Vagina (tissue), 2 donors: ENCODE measurements at places on chromosomes 2 and 18.

- H3K4me3 ChIP-seq, result no peak overlapping the region
- H3K4me1 ChIP-seq, result no peaks in the 10 kb centered on the region
- H3K36me3 ChIP-seq, result no peaks in the 10 kb centered on the region
Measured at GRCh38 chr18:29104227-29104626, 927.3 kb upstream of the CDH2 start.

DNA sequence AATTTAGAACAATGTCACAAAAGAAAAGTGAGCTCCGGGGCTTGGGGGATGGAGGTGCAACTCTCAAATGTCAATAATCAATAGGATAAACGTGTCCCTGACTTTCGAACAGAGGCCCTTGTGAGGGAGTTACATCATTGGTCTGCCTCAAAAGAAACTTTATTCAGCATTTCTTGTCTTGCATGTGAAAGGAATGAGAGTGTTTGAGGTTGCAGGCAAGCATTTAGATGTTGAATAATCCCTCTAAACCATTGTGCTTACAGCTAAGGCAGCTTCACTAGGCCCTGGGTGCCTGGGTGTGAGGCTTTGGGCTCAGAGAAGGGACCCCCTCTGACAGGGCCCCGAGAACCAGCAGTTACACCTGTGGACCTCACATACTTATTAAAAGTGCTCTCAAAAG, 28.6 kb upstream of the FHL2 start:
- no peak for DNase-seq
- H3K27me3 ChIP-seq, result no peaks in the 10 kb centered on the region
- H3K4me1 ChIP-seq, result peaks cover 13% of the 10 kb centered on the region
- no peak overlapping the region for H3K27ac ChIP-seq
- H3K36me3 ChIP-seq, result no peaks in the 10 kb centered on the region

GRCh38 chr2:113212245-113213060, 38.7 kb downstream of the PSD4 start:
- no peaks in the 10 kb centered on the region for H3K27me3 ChIP-seq
- H3K4me1 ChIP-seq, result peaks cover 53% of the 10 kb centered on the region
- peak overlapping the region; percentile 17 for H3K4me3 ChIP-seq
- no peak for DNase-seq
- peak overlapping the region; percentile 92 for H3K27ac ChIP-seq
- H3K36me3 ChIP-seq, result no peaks in the 10 kb centered on the region

- DNase-seq, result no peak
- no peaks in the 10 kb centered on the region for H3K36me3 ChIP-seq
- peaks cover 15% of the 10 kb centered on the region for H3K4me1 ChIP-seq
- no peak overlapping the region for H3K27ac ChIP-seq
- H3K27me3 ChIP-seq, result no peaks in the 10 kb centered on the region
Measured at GRCh38 chr18:45024357-45025088, 343.8 kb downstream of the SETBP1 start.

DNA sequence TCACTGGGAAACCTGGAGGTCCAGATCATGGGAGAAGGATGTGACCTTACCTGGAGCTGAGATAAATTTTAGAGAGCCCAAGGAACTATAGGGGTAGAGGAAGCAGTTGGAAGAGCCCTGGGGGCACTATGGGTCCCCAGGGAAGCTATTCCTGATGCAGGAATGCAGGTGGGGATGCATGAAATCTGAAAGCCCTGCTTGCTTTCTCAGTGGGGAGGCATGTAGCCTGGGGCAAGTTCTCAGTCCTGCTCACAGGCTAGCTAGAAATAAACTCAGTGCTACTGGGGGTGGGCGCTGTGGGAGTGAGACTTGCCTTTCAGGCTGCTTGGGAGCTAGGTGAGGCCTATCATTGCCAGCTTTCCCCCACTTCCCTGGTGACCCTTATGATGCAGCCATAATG, 499.7 kb downstream of the PTH2R start:
- no peak for DNase-seq
- no peaks in the 10 kb centered on the region for H3K36me3 ChIP-seq
- H3K4me3 ChIP-seq, result no peak overlapping the region

DNA sequence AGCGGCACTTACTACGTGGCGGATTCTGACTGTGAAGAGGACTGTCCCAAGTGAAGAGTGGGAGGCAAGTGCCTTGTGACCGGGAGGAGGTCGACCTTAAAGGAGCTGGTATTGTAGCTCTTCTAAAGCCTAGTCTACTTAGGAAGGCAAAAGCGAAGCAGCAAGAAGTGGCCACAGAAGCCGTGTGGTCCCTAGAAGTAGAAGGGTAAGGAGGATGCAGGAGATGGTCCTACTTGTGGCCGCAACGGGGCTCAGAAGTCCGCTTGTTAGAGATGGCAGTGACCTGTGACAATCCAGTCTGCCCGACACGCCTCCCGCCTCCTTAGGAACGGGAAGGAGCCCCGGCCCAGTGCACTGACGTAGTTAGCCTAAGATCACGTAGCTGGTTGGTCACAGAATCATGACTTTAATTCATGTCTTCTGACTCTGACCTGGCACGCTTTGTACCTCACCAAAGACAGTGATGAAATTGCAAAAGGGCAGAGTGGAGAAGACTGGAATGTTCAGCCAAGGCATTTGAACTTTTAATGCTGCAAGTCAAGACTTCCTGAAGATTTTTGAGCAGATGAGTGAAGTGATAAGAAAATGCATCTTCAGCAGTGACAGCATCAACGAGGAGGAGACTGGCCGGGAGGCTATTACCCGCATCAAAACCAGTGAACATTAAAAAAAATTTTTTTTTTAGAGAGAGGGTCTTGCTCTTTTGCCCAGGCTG, 749 bp upstream of the EIF2AK3 start:
- H3K4me1 ChIP-seq, result peaks cover 46% of the 10 kb centered on the region
- DNase-seq, result no peak
- peak overlapping the region; percentile 97 for H3K27ac ChIP-seq
- no peaks in the 10 kb centered on the region for H3K27me3 ChIP-seq
- peak overlapping the region; percentile 56 for H3K4me3 ChIP-seq

- no peak overlapping the region for H3K27ac ChIP-seq
- DNase-seq, result no peak
- no peak overlapping the region for H3K4me3 ChIP-seq
Measured at GRCh38 chr2:136502660-136503059, 262.7 kb upstream of the THSD7B start.

DNA sequence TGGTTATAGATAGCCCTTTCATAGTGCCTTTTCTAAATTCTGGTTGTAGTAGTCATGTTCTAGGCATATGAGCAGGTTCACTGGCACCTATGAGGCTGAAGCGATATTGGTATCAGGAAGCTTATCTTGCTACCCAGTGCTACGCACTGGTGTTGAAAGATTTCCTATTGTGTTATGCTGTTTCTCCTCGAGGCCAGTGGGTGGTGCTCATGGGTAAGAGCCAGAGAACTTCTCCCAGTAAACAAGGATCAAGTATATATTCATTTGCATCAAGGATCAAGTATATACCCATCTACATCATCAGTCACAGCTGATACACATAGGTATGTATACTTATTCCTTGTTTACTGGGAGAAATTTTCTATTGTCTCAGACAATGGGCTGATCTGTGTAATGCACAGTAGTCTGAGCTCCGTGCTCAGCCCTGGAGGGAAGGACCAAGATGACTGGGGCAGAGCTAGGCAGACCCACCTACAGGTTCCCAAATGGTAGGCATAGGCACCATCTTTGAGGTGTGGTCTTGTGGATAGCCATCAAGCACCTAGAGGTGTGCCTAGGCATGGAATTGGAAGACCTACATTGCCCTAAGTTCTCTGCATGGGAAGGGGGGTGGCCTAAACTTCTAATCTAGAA, 101.2 kb upstream of the GALNT13 start:
- DNase-seq, result no peak
- no peaks in the 10 kb centered on the region for H3K36me3 ChIP-seq
- H3K4me1 ChIP-seq, result no peaks in the 10 kb centered on the region
- no peak overlapping the region for H3K4me3 ChIP-seq
- H3K27me3 ChIP-seq, result no peaks in the 10 kb centered on the region
- no peak overlapping the region for H3K27ac ChIP-seq

GRCh38 chr18:12086677-12087470, 6.8 kb upstream of the ANKRD62 start:
- no peaks in the 10 kb centered on the region for H3K27me3 ChIP-seq
- H3K36me3 ChIP-seq, result no peaks in the 10 kb centered on the region
- DNase-seq, result no peak

DNA sequence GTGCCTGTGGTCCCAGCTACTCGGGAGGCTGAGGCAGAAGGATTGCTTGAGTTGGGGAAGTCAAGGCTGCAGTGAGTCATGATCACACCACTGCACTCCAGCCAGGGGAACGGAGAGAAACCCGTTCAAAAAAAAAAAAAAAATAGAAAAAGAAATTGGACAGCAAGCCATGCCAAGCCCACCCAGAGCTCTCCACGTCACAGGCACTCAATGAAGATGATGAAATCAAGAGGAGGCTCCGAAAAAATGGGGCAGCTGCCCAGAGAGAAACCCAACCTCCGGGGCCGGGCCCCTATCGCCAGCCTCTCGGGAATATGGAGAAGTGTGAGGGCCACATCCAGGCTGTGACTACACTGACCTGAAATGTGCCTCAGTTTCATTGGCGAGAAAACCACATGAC, 40.0 kb downstream of the BIN1 start:
- no peak for DNase-seq
- H3K4me1 ChIP-seq, result peaks cover 49% of the 10 kb centered on the region
- no peak overlapping the region for H3K4me3 ChIP-seq
- peaks cover 1% of the 10 kb centered on the region for H3K36me3 ChIP-seq
- no peaks in the 10 kb centered on the region for H3K27me3 ChIP-seq

- H3K27ac ChIP-seq, result no peak overlapping the region
- DNase-seq, result no peak
- H3K27me3 ChIP-seq, result no peaks in the 10 kb centered on the region
- H3K36me3 ChIP-seq, result no peaks in the 10 kb centered on the region
- H3K4me1 ChIP-seq, result no peaks in the 10 kb centered on the region
- H3K4me3 ChIP-seq, result no peak overlapping the region
Measured at GRCh38 chr2:112884869-112885505, 26.0 kb upstream of the IL37 start.

- no peak for DNase-seq
- no peaks in the 10 kb centered on the region for H3K4me1 ChIP-seq
- H3K36me3 ChIP-seq, result no peaks in the 10 kb centered on the region
- H3K27ac ChIP-seq, result no peak overlapping the region
Measured at GRCh38 chr2:204967199-204967960, 422.1 kb downstream of the PARD3B start.

- H3K4me3 ChIP-seq, result no peak overlapping the region
- peaks cover 11% of the 10 kb centered on the region for H3K4me1 ChIP-seq
- no peaks in the 10 kb centered on the region for H3K36me3 ChIP-seq
- H3K27me3 ChIP-seq, result no peaks in the 10 kb centered on the region
Measured at GRCh38 chr2:258933-259332, 4.9 kb downstream of the SH3YL1 start.

DNA sequence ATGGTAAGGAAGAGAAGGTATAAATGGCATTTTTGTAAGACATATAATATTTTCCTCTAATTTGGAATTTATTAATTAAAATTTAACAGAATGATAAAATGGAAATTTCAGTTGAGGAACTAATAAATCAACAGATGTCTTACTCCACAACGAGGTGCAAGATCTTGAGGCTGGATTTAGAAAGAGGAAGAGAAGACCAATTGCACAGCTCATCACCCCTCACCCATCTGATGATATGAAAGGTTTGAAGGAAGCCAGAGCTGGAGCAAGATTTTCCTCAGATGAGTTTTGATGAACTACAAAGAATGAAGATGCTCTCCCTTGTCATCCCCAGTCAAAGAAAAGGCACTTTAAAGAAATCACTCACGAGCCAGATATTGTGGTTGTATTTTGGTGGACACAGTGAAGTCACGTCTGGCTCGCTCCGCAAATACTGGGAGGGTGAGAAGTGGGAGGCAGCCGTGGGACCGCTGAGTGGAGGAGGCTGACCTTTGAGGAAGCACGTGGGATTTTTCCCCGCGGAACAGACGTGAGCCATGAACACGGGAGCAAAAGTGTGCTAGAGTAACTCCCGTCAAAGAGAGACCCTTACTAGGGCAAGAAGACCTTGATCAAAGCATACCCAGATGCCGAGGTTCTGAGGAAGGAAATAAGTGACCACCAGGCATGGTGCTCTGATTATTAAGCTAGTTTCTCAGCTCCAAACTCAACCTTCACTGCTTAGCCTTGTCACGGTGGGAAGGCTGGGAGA, 511.4 kb downstream of the RNF144A start:
- H3K36me3 ChIP-seq, result no peaks in the 10 kb centered on the region
- H3K4me1 ChIP-seq, result peaks cover 14% of the 10 kb centered on the region
- H3K27ac ChIP-seq, result no peak overlapping the region
- no peak overlapping the region for H3K4me3 ChIP-seq
- no peaks in the 10 kb centered on the region for H3K27me3 ChIP-seq

- H3K36me3 ChIP-seq, result no peaks in the 10 kb centered on the region
- DNase-seq, result no peak
- H3K27me3 ChIP-seq, result no peaks in the 10 kb centered on the region
- H3K27ac ChIP-seq, result no peak within 1 kb of the TSS
Measured at GRCh38 chr2:227163998-227164762, at the start of the genes COL4A3 and COL4A4. COL4A3 (plus strand) TSS chr2:227164624; CDS start chr2:227164727, 103 bp downstream. COL4A4 (minus strand) TSS chr2:227164205; CDS start chr2:227147483, 16,722 bp downstream.

DNA sequence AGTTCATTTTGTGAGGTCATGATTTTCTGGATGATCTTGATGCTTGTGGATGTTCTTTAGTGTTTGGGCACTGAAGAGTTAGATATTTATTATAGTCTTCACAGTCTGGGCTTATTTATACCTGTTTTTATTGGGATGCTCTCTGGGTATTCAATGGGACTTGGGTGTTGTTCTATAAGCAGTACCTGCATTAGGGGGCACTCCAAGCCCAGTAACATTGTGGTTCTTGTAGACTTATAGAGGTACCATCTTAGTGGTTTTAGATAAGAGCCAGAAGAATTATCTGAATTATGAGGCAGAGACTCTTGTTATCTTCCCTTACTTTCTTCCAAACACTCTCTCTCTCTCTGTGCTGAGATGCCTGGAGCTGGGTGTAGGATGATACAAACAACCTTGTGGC, 470.0 kb downstream of the PIK3C3 start:
- H3K36me3 ChIP-seq, result no peaks in the 10 kb centered on the region
- H3K27ac ChIP-seq, result no peak overlapping the region
- no peaks in the 10 kb centered on the region for H3K4me1 ChIP-seq
- no peaks in the 10 kb centered on the region for H3K27me3 ChIP-seq

GRCh38 chr2:174286172-174286571, 37.8 kb upstream of the OLA1 start:
- no peaks in the 10 kb centered on the region for H3K36me3 ChIP-seq
- H3K4me1 ChIP-seq, result no peaks in the 10 kb centered on the region
- no peak for DNase-seq
- no peak overlapping the region for H3K27ac ChIP-seq
- no peak overlapping the region for H3K4me3 ChIP-seq
- no peaks in the 10 kb centered on the region for H3K27me3 ChIP-seq

GRCh38 chr2:172977270-172978062, 98.2 kb upstream of the MAP3K20 start:
- no peak overlapping the region for H3K4me3 ChIP-seq
- no peaks in the 10 kb centered on the region for H3K36me3 ChIP-seq
- H3K27me3 ChIP-seq, result no peaks in the 10 kb centered on the region
- no peaks in the 10 kb centered on the region for H3K4me1 ChIP-seq
- DNase-seq, result no peak
- no peak overlapping the region for H3K27ac ChIP-seq
